CD4-positive, alpha-beta T cell treated with Interleukin-12 subunit alpha and Interleukin-12 subunit beta, for 1 hour (primary cell): ENCODE measurements at places on chromosomes 6 and 20.

- DNase-seq = no peak
Measured at GRCh38 chr6:21284706-21285105, 308.8 kb upstream of the SOX4 start.

- no peak for DNase-seq
Measured at GRCh38 chr6:150937132-150937906, 71.8 kb downstream of the MTHFD1L start.

GRCh38 chr6:152605941-152606340, 31.2 kb downstream of the SYNE1 start:
- DNase-seq = no peak

- DNase-seq = no peak
Measured at GRCh38 chr6:2244261-2245102, 923 bp downstream of the GMDS start.

DNA sequence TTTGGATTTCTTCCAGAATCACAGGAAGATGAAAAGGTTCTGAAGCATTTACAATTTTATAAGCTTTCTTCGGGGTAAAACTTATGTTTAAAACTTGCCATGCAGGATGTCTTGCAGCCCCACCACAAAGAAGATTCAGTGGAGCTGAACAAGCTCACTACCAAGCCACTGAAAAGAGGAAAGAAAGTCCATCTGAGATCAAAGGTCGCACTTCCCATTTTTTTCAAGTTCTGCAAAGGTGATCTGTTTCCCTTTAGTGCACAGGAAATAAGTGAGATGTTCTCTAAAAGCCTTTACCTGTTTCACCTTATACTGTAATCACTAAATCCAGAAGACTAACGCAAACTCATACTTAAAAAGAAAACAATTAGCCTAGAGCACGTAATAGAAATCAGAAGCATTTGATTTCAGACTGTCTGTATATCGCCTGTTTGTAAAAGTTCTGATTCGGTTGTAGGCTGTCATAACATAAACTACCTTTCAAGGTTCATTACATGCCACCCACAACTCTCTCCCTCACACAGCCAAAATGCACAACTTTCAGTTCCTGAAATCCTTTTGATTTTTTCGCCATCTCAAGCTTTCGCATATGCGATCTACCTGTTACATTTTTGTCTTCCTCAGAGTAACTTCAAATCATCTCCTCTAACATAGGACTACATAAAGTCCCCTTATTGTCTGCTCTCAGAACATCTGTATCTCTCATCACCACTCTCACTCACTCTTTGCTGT, 1.8 kb downstream of the ECHDC1 start:
- no peak for DNase-seq

DNA sequence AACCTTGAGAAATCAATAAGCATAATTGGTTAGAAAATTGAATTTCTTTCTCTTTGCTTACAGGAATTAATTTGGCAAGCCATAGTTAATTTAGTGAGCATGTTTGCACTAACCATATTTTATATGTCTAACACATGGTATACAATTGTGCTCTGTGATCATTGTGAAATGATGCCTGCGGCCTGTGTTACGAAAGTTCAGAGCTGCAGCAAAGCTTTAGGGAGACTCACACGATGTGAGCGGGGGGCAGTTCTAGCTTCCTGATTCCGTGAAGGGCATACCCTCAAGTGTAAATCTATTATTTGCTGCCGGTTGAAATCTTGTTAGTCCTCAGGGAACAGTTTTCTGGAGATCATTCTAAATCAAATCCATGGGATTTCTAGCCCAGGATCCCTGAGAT, 25.5 kb upstream of the ADTRP start:
- no peak for DNase-seq

GRCh38 chr6:16354692-16355091, 116.3 kb downstream of the GMPR start:
- no peak for DNase-seq

DNA sequence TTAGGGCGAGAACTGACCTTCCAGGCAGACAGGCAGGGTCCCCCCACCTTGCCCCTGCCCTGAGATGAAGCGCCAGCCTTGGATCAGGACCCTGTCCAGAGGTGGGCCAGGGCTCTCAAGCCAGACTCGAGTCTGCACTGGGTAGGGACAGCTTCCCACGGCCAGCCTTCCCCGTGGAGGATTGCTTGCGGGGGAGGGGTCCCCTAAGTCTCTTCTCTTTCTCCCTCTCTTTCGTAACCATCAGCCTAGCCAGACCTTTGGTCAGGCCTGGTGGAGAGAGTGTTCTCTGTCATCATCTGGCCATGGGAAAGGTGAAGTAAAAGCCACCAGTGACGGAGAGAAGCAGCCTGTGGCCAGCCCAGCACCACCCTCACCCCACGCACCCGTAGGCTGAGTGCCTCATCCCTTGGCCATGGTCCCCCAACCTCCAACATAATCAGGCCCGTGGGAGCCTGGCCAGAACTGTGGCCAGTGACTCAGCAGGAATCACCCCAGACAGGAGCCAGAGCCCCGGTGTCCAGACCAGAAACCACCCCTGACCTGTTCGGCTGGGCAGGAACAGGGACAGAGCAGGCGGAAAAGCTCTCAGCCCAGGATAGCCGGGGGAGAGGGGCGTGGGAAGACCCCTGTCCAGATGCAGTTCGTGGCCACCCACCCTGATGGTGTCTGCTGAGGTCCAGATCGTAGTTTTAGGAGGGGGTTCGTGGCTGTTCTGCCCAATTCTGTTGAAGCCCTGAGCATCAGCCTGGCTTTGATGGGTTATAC, 47.1 kb downstream of the SNAI1 start:
- DNase-seq = no peak

GRCh38 chr20:34888468-34888867, 12.1 kb downstream of the ACSS2 start:
- DNase-seq = no peak

GRCh38 chr6:11094941-11095340, 1.3 kb downstream of the SMIM13 start:
- no peak for DNase-seq
